ENCODE measurements at places on chromosomes 11 and 22.

DNA sequence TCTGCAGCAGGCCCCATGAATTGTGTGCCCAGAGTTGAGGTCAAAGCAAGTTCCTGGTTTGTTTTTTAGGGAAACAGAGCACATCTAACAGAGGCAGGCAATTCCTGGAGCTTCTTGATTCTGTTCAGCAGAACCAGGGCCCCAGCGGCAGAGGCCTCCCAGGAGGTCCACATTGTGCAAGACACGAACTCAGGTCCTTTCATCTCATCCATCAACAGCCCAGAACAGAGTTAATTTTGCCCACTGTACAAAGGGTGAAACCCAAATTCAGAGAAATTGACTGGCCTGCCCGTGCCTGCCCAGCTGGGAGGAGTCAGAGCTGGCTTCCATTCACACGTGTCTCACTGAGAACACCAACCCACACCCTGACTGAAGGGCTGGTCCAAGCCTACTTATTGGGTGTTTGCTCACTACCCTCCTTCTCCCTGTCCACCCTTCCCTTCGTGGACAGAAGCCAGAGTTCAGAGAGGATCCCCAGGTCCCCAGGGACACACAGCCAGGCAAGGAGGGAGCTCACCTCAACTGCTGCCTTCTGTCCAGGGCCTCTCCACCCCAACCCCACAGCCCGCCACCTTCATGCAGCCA lies 607.1 kb downstream of the TBC1D22A start:
- no peak for DNase-seq

- DNase-seq: no peak
Observed at GRCh38 chr11:108726077-108726800, 61.4 kb downstream of the DDX10 start.

DNA sequence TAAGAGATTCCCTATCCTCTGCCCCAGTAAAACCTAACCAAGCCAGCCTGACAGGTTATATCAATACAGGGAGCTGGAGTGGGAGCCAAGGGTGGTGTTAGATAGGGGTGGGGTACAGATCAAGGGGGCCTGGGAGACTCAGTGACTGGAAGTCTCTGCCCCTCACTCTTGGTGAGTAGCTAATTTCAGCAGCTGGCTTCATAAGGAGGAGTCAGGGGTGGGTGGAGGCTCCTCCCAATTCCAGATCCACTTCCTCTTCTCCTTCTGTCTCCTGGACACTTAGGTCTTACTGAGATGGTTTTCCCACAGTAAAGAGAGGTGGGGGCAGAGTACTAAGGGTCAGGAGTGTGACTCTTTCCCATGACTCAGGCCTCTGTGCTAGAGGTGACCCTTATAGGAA lies 1.1 kb upstream of the VSIG2 start:
- no peak for DNase-seq

DNA sequence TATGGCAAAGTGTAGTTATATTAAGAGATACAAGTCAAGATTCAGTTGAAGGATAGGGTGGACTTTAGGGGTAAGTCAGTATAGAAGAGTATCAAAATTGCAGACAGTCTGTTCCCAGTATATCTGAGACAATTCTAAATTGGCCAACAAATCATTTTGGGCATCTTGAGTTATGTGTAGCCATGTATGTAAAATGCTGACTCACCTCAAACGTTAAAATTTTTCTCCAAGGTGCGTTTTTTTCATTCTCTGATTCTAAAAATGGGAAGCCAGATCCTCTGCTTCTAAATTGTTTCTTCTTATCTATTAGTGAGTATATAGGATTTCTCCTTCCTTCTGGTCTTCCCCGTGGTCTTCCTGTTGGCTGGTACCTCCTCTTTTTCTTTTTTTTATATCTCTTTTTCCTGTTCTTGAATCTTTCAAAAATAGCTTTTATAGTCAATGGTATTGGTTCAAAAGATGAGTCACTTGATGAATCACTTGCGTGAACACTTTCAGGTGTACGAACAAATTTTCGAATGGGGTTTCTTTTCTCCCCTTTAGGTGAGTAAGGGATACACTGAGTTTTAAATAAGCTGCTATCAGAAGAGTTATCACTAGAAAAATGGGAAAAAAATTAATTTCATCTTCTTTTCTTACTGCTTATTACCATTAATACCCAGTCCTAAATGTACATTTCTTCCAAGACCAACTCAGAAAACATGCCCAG lies 3.2 kb downstream of the TAF1D start:
- DNase-seq: no peak

DNA sequence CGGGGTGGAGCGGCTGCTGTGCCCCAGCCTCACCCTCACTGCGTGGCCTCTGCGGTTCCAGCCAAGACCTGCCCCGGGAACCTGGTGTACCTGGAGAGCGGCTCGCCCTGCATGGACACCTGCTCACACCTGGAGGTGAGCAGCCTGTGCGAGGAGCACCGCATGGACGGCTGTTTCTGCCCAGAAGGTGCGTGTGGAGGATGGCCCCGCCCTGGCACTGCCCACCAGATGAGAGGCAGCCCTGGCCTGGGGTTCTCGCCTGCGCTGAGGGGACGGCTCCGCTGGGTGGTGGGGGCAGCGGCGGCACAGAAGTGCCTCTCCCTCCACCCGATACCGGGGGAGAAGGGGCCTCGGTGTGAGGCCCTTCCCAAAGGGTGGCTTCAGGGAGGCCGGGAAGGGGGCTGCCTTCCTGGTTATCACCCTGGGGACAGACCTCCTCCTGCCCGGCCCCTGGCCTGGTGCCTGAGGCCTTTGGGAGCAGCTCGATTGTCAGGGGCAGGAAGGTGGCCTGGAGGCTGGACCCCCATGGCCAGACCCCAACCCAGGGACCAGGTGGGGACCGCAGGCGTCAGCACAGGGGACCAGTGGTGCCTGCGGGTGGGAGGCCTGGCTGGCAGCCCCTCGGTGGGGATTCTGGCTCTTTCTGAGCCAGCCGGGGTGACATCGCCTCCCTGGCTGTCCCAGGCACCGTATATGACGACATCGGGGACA lies 7.1 kb downstream of the MUC2 start:
- no peak for DNase-seq

GRCh38 chr22:28978158-28978557 lies 83.5 kb downstream of the C22orf31 start:
- peak; percentile 17 for DNase-seq

- no peak for DNase-seq
Observed at GRCh38 chr11:4459500-4459899, 10.4 kb downstream of the OR52K2 start.
